Breast epithelium (tissue), 4 donors: ENCODE measurements at places on chromosomes 4 and X. TPM values are rescaled to one million over a fixed set of nuclear protein-coding genes. Genes with fewer than 3 reads are reported as not detected.

GRCh38 chr4:21554500-21554899 is 394.1 kb downstream of the KCNIP4 start:
- DNase-seq = no peak

DNA sequence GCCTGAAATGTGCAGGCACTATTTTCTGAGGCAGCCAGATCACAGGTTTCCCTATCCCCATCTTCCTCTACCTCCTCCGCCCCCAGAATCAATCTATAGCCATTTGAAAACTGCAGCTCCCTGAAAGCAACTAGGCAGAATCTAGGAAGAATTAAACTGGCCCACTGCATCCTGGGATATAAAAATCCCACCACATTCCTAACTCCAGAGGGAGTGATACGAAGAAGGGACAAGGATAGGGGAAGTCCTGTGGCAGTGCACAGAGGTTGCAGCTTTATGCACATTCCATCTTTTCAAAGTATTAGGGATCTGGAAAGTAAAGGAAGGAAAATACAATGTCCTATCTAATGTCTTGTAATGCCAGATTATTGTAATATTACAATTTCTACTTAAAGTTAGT is 18.3 kb upstream of the HERC3 start:
- DNase-seq = no peak

The UGT2B17 gene
- total RNA-seq = not detected

GRCh38 chr4:5845035-5845905 is 47.6 kb downstream of the CRMP1 start:
- DNase-seq = no peak

DNA sequence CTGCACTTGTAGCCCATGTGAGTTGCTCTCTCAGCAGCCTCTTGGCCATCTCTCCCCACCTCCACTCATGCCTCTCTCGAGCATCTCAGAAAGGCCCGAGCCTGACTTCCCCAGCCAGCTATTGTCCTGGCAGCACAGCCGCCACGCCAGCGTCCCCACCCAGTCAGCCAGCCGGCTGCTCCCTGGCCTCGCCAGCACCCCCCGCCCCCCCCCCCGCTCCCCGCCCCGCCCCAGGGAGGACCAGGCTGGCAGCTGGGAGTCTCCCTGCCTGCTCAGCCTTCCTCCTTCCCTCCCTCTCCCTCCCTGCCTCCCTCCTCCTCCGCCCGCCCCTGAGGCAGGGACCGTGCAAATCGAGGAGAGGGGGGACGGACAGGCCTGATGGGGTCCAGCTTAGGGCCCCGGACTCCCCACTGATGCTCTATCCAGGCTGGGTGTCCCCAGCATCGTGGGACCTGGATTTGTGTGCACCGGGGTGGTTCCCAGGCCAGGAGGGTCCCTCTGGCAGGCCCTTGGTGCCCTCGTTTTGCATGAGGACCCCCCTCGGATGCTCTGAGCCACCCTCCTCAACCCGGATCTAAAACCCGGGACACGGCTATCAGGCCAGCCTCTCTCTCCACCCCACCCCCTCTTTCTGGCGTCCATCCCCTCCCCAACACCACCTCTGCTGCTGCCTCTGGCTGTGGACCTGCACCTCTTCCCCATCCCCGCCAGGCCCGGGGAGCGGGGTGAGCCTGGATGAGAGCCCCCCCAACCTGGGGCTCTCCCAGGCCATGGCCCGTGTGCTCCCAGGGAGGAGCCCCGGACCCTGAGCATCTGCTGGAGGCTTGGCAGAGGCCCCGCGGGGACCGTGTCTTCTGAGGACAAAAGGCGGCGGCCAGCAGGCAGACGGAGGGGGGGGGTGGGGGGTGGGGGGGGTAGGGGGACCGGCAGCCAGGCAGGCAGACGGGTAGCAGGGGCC is at the start of gene GPR173:
Gene GPR173, plus strand, starts transcription at position 621 of the 958 bp plus-strand sequence. CDS start 27,833 bp downstream, outside the sequence.
- no peak for DNase-seq

GRCh38 chrX:39509157-39509556 is 588.6 kb downstream of the BCOR start:
- no peak for DNase-seq

DNA sequence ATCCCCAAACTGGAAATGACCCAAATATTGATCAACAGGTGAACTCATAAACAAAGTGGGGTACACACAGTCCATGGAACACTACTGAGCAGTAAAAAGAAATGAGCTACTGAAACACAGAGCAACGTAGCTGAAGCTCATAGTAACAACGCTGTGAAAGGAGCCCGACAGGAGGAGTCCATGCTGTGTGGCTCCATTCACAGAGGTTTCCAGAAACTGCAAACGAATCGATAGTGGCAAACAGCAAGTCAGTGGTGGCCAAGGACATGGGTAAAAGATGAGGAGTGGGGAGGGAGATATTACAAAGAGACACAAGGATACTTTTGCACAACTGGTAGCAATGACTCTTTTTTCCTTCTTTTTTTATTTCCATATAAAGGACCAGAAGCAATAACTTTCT is 90.4 kb downstream of the HAUS3 start:
- no peak for DNase-seq

The LRRC66 gene
- total RNA-seq = 0.33 TPM

The LAS1L gene
- total RNA-seq = 35.4 TPM

The P2RY10 gene
- total RNA-seq = 0.98 TPM

GRCh38 chr4:26719954-26720552 is 136.2 kb downstream of the TBC1D19 start:
- DNase-seq = no peak

DNA sequence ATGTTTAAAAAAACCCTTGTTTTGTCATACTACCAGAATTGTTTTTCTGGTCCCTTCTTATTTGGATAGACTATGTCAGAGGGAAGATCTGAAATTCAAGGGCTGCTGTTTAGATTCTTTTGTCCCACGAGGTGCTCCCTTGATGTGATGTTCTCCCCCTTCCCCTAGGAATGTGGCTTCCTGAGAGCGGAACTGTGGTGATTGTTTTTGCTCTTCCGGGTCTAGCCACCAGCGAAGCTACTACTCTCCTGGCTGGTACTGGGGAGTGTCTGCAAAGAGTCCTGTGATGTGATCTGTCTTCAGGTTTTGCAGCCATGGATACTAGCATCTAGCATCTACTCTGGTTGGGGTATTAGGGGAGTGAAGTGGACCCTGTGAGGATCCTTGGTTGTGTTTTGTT is 271.1 kb downstream of the DCAF12L2 start:
- no peak for DNase-seq

DNA sequence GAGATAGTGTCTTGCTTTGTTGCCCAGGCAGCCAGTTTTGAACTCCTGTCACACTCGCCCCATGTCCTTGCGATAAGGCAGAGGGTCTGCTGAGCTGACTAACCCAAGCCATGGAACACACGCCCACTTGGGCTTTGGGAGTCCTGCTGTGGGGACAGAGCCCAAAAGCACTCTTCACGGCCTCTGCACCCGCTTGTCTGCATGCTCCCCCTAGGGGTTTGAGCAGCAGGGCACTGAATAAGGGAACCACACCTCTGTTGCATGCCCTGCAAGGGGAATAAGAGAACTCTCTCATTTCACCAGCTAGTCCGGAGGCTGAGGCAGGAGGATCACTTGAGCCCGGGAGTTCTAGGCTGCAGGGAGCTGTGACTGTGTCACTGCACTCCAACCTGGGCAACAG is 166.0 kb downstream of the STAG2 start:
- no peak for DNase-seq

DNA sequence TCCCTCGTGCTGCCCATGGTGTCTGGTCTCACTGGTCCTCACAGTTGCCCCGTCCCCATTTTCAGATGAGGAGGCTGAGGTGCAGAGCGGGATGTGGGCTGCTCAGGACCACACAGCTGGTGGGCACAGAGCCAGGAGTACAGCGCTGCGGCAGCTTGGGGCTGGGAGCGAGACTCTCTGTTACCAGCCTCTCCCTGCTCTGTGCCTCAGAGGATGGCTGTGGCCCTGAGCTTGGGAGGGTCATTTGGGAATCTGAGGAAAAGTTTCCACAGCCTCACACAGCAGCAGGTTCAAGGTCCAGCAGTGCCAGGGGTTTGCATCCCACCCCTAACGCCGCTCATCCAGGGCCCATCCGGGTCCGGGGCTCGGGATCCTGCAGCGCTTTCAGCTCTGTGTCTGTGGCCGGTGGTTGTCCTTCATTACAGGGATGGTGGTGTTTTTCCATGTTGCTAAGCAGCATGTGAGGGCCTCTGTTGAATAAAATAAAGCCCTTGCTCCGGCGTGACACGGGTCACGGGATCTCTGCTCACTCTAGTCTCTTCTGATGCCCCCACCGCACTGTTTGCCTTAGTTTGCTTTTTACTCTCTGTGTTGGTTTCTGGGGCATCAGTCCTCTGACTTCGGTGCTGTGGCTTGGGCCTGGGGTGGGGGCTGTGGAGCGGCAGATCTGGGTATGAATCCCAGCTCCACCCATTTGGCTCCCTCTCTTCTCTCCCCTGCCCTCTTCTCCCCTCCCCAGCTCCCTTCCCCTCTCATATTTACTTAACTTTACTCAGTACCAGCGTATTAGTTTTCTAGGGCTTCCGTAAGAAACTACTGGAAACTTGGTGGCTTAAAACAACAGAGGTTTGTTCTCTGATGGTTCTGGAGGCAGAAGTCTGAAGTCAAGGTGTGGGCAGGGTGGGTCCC is 6.5 kb downstream of the WFS1 start:
- DNase-seq = no peak
